Natural killer cell (primary cell): ENCODE measurements at places on chromosomes 5 and 9.

- DNase-seq: no peak
These were observed 156.0 kb downstream of the MACROH2A1 start for GRCh38 chr5:135242866-135243555.

DNA sequence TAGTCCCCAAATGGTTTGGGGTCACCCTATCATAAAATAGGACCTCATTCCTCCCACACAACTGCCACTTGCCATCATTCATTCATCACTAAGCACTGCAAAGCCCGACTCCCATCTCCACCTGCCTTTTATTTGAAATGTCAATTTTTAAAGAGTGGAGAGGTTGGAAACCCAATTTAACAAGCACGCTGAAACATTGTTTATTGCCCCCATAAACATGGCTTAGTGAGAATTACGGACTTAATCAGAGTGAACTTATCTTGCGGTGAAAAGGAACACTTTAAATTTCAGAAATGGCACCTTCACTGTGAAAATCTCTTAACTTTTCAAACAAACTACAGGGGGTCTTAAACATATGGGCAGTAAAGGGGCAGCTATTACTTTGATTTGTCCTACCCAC lies 241.1 kb downstream of the CRB2 start:
- DNase-seq: no peak

- DNase-seq: no peak
These were observed 537.8 kb upstream of the PTGER4 start for GRCh38 chr5:40141896-40142295.

DNA sequence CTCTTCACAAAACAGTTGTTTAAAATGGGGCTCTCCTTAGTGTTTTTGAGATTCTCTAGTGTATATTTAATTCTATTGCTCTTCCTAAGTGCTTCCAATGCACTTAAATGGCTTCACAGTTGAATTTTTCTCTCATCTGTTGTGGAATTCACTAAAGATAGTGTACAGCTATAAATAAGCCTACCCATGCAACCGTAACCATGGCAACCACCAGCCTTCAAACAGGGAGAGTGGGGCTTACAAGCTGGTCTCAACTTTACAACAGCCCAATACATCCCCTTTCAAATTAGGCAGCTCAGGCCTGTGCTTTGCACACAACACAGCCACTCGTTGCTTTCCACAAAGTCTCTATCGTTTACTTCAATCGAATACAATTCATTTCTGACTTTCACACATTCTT lies 144.0 kb upstream of the PLPPR1 start:
- no peak for DNase-seq

DNA sequence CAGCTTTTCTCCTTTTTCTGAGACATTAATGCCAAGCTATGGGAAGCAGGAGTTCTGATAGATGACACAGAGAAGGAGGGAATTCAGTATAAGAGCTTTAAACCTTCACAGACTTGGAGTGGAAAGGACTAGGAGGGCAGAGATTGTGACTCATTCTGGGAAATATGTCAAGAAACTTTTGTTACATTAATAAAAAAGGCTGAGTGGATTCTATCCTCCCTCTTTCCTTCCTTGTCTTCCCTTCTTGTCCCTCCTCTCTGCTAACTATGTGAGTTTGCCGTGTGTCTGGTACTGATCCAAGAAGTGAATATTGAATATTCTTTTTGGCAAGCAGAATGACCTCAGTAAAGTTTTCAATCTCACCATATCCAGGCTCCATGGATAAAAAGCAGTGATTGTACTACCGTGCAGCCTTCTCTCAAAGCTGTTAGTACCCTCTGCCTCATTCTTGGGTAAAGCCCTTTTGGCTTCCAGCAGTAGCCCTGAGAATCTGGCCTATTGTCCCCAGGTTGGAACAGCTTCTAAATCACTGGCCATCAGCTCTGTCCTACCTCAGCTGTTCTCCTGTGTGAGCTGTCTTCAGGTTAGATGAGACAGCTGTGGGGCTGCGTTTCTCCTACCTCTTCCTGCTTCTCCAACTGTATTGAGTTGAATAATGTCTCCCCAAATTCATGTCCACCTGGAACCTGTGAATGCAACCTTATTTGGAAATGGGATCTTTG lies 73.9 kb downstream of the ATG10 start:
- no peak for DNase-seq

DNA sequence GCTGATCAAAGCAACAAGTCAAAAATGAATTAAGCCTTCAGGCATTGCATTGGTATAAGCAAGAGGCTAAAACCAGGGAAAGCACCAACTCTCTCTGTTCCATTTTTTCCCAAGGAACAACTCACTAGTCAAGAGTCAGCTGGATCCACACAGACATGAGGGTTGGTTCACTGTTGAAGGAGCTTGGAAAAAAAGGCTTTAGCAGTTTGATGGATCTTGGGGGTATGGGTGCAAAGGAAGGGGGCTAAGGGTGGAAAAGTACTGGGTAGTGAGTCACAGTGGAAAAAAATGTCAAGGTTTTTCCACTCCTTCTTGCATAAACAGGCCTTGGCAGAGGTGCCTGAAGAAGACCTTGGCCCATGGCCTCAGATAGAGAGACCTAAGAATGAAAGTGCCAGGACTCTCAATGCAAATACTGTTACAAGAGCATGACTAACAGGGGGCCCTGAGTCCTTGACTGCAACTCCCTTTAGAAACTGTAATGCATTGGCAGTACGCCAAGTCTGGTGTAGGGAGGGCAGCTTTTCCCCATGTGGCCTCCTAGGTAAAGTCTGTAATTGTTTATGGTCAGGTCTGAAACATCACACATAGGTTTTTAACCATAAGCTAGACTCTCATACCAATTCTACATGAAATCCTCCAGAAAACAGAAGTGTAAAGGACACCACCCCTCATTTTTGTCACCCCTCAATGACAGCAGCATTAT lies 23.7 kb downstream of the ACTL7A start:
- DNase-seq: no peak

DNA sequence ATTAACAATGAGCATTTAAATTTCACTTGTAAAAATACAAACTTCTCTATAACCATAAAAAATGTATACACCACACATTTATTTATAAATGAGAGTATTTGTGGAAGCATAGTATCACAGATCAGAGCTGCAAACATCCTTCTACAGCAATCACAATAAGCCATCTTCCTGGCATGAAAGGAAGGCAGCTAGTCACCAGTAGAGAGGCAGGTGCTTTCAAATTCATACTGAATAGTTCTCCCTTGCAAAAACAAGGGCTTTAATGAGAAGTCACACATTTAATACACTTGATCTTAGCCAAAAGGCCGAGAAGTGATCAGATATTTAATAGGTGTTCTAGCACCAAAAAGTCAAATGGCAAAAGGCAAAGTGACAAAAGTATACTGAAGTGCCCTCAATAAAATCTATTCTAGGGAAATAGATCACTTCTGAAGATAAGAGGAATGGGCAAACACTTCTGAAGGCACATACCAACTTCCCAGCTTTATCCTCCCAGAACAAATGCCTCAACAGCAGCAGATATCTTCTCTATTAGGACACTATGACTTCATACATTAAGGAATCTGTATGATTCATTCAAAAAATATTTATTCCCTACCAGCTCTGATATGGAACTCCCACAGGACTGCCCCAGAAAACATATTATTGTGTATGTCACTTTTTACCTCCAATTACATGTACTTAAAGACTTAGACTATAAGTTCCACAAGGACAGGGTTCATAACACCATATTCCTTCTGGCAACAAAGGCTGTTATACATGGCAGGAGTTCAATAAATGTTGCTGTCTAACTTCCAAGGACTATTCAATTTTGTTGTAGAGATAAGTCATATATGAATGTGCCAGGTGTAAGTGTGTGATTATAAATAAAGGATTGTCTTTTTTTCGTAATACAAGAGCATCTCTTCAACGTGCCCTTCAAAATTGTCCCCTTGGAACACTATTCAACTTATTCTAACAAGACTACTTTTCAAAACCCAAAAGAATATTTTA lies 31.7 kb downstream of the MAPKAP1 start:
- DNase-seq: no peak

GRCh38 chr9:18060269-18060934 lies 413.6 kb upstream of the ADAMTSL1 start:
- no peak for DNase-seq

GRCh38 chr9:32589083-32589723 lies 16.2 kb upstream of the NDUFB6 start:
- peak; percentile 45 for DNase-seq

GRCh38 chr9:124859803-124860581 lies 1.8 kb downstream of the RPL35 start:
- DNase-seq: peak; percentile 29

- no peak for DNase-seq
These were observed 16.1 kb upstream of the FAM174A start for GRCh38 chr5:100519075-100519474.

GRCh38 chr5:127970081-127970480 lies 113.5 kb upstream of the SLC12A2 start:
- DNase-seq: no peak

GRCh38 chr9:123421801-123422455 lies 65.9 kb downstream of the CRB2 start:
- DNase-seq: no peak

DNA sequence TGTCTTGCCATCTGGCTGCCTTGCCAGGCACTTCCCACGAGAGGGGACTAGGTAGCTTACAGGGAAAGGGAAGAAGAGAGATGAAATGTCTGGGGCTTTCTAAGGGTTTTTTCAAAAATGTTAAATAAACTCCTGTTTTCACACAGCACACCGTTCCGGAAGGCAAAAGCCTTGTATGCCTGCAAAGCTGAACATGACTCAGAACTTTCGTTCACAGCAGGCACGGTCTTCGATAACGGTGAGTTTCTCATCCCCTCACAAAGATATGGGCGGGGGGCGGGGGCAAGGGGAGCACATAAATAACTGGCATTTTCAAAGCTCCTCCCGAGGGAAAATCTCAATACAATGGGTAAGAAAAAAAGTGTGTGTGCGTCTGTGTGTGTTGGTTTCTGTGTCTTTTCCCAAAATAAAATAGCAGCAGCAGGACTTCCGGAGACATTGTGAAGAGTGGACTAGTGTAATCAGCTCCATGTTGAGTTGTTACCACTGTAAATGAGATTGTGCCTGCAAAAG lies 189.6 kb downstream of the NR3C1 start:
- DNase-seq: no peak

DNA sequence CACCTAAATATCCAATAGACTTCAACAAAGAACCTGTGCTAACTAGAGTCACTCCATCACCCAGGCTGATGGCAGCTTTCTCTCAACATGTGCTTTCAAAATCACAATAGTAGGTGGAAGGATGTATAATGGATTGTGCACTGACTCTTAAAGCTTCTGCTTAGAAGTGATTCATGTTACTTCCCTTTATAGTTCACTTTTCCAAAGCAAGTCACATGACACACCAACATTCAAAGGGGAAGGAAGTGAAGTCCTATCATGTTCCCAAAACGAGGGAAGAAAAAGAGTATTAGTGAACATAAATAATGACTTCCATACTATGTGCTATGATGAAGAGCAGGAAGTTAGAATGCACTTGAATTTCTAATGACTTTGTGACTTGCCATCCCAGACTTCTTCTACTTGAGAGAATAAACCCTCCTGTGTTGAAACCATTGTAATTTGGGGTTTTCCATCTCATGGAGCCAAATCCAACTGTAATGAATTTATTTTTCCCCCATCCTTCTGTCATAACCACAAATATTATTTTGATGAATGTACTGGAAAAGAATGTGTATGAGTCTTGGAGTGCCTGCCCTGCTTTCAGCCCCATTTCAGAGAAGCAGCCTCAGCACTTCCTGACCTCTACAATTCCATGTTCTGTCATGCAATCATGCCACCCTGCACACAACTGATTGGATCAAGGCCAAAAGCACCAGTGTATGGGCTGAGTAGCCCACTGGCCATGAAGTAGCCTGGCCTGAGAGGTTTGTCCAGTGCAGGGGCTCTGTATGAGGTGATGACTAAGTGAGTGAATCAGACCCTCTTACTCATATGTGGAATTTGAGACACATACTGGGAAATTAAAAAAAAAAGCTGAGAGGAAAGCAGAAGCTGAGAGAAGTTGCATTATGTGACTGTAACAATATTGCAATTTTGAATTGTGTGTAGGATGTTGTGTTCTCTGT lies 525.9 kb upstream of the CLINT1 start:
- DNase-seq: no peak

GRCh38 chr9:21750021-21750735 lies 52.3 kb upstream of the MTAP start:
- no peak for DNase-seq

DNA sequence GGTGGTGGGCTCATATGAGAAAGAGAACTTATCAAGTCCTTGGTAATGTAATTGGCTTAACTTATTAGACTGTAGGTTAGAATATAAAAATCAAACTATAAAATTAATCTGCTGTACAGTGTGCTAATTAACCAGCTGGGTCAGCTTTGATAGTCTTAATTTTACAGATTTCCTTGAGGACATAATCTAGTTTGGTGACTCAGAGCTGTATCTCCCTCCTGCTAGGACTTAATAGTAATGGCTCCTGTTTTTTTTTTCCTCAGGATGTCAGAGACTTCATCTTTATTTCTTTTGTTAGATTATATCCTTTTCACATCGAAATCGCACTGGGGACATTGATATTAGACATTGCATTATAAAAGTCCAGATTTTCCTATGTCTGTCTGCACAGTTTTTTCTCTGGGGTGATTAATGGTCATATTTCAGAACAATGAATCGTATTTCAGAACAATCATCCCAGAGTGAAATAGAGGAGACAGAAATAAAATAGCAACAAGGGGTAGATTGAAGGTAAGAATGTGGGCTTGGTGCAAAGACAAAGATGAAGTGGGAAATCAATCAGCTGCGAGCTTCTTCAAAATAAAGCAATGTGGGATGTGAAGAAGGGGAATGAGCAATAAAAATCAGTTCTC lies 346.4 kb upstream of the RIOK2 start:
- DNase-seq: no peak

- no peak for DNase-seq
These were observed 136.9 kb upstream of the ANKH start for GRCh38 chr5:15008476-15008875.

GRCh38 chr5:141839015-141839513 lies 39.1 kb downstream of the PCDH1 start:
- DNase-seq: no peak

- peak; percentile 47 for DNase-seq
These were observed at the start of gene UAP1L1 for GRCh38 chr9:137077010-137077747. Gene UAP1L1 (plus strand): TSS chr9:137077517. CDS start chr9:137077533, 16 bp downstream.

DNA sequence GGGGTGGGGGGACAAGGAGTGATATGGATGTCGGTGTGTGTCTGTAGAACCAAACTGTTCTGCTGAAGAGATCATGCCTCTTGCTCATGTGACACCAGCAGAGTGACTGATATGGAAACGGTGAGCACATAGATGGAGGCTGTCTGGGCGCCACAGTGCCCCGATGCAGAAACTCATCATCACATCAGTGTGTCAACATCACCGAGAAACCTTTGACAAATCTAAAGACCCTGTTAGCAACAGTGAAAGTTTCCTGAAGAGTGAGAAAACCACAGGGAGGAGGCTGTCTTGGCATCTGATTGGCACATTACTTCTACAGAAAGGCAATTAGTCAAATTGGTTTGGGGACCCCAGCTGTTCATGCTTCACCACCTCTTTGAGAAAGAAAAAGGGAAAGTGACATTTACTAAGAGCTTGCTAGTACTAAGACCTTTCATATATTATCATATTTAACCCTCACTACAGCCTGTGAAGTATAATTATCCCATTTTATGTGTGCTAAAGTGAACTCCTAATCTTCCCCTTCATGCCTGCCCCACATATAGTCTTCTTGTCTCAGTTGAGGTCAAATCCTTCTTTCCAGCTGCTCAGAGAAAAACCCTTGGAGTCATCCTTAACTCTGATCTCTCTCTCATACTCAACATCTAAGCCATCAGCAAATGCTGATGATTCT lies 25.6 kb downstream of the CSF2 start:
- DNase-seq: peak; percentile 65
